Activated gamma-delta T cell (primary cell): ENCODE measurements at places on chromosomes 5 and 9.

DNA sequence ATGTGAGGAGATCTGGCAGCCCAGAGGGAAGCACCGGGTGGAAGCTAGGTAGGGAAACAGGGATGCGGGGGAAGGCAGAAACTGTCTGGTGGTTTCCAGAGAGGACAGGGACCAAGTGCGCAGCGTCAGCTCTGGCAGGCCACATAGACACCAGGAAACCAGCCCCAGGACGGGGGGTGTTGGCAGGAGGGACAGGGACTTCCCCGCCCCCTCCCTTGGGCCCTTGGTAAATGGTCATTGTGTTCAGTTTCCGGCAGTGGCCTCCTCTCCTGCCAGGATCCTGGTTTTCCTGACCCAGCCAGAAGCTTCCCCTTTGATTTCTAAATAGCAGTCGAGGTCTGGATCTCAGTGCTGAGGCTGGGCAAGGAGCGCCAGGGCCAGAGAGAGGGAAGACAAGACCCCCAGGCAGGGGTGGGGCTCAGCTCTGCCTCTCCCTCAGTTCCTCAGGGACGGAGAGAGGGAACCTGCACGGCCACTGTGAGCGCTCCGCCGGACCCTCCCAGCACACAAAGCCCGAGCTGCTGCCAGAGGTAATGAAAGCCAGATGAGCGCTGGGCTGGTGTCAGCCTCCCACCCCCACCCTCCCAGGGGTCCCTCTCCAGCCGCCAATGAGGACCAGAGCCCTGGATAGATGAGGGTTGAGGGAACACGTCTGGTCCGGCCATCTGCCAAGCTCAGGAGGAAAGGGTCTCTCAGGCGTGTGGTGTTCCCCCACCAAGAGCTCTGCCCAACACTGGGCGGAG lies 1.8 kb downstream of the RALGDS start:
- DNase-seq = no peak

DNA sequence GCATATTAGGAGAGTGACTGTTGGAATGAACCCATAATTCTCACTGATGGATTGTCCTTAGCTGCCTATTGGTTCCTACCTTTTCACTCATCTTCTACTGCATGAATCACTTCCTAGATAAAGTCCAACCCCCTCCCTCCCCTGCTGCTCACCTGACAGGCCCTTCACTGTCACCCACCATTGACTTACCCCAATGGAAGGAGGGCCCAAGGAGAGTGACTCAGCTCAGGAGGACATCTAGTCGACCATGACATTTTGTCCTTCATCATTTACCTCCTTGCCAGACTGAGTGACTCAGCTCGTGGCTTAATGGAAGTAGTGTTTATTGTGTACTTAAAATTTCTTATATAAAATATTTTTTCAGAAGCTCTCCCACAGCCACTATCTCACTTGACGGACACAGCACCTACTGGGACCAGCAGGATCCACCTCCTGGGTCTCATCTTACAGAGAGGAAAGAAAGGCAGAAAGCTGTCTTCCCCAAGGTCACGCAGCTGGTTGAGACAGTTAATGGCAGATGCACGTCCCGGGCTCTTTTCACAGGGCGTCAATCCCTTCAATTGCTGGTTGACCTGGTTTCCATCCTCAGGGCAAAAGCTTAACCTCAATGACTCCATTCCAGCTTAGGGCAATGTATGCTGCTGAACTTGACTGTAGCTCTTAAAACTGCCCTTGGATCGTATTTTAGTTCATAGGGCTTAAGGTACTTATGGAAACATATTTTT lies 142.3 kb downstream of the MARCHF11 start:
- no peak for DNase-seq

DNA sequence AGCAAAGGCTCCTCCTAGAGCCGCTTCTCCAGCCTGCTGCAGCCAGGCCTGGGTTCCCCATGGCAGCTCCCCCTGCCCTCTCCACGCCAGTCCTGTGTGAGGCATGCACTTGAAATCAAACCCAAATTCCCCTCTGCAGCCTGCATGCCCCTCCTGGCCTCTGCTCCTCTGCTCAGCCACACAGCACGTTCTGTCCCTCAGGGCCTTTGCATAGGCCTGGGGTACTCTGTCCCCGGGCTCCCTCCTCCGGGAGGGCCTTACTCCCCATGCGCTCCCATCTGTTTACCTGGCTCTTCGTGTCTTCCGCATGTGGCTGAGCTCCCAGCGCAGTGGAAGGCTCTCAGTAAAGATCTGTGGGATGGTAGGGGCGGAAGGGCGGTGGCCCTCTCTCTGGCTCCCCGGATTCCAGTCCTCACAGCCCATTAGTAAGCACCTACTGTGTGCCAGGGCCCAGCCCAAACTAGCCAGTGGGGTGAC lies 203.5 kb upstream of the IER5L start:
- DNase-seq = no peak

GRCh38 chr5:65185468-65185867 lies 296.3 kb downstream of the ADAMTS6 start:
- no peak for DNase-seq

DNA sequence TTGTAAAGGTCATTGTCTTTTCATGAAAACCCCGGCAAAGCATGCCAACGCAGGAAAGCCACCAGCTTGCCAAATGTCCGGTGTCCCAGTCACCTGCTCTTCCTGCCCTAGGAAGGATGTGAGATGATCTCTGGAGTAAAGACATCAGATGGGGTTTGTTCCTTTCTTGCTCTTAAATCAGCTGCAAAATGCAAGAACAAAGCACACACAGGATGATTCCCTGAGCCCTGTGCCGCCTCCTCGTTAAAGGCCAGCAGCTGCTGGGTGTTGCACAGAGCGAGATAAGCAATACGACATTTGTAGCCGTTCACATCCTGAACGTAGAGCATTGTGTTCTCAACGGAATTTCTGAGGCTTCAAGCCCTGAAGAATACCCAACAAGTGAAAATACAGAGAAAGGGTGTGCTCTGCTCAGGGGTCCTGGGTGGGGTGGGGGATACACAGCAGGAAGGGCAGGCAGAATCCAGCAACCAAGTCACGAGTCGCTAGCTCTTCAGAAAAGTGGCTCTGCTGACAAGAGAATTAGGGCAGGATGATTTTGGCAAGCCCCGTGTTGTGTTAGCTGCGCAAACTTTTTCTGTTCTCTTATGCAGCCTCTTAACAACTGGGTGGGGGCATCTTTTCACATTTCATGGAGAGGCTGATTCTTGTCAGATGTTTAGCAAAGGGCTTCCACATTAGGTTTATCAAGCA lies 229.2 kb upstream of the MAP3K1 start:
- DNase-seq = no peak

DNA sequence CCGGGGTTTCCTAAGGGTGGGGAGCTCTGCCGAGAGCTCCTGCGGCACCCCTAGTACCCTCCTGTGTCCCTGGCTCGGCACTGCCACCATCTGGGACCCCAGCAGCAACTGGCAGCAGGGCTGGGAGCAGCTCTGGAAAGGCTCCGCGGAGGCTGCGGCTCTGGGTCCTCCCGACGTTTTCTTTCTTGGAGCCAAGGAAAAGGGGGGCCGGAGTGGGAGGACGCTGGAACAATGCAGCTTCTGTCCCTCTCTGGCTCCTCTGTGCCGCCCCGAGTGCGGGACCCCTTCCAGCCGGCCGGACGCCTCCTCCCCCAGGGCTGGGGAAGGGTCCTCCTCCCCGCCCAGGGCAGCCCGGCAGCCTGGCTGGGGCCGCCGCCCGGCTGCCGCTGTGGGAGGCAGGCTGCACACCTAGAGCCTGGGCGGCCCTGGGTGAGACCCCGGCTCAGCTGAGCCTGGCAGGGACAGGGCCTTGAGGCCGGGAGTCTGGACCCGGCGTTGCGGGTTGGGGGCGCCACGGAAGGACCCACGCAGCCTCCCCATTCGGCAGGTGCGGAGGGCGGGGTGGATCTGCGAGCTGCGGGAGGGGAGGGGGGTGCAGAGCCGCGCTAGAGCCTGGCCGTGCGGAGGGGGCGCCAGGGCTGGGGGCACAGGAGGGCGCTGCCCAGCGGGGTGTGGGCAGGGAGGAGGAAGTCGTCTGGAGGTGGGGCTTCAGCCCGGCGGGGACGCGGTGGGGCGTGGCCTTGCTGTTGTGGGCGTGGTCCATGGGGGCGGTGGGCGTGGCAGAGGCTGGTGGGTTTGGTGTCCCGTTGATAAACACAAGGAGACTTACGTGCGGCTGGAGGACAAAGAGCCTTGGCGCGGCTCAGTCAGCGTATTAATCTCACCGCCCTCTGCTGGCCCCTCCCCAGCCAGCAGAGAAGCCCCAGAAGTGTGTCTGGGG lies 15.1 kb downstream of the GPSM1 start:
- no peak for DNase-seq

- no peak for DNase-seq
These were observed 284.8 kb downstream of the CTNND2 start for GRCh38 chr5:11619339-11620024.

GRCh38 chr5:97458851-97459250 lies 275.8 kb upstream of the RIOK2 start:
- DNase-seq = no peak

DNA sequence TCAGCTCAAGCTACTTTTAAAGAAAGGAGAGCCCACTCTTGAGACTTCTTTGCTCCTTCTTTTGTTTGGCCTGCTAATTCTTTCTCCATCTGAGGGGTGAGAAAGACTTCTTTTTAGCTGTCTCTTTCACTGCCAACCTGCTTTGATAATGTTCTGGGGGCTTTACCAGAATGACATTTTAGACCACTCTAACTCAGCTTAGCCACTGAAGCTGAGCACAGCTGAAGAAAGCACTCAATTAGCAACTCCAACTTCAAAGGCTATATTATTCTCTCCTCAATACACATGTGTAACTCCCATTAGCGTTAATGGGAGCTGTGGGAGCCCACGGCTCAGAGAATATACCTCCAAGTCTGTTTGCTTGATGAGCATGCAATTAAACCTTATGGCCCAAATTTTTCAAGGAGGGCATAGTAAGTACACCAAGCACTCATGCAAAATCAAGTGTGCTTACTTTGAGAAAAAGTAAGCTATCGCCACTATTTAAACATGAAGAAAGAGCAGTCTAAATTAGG lies 815.4 kb upstream of the DMAC1 start:
- no peak for DNase-seq

DNA sequence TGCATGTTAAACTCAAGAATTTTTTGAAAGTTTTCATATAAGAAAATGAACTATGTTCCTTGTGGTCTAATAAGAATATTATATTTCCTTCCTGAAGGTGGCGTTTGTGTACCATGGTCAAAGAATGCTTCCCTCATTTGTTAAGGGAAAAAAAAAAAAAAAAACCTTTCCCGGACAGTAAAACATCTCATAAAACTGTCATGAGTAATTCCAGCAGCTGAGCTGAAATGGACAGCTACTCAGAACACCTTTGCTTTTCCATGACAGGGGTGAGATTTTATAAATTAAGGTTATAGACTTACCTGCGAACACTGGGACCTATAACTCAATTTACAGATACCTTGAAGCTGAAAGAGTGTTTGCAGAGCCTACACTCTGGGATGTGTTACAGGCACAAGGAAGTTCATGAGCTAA lies 113.2 kb upstream of the RANBP3L start:
- DNase-seq = no peak

DNA sequence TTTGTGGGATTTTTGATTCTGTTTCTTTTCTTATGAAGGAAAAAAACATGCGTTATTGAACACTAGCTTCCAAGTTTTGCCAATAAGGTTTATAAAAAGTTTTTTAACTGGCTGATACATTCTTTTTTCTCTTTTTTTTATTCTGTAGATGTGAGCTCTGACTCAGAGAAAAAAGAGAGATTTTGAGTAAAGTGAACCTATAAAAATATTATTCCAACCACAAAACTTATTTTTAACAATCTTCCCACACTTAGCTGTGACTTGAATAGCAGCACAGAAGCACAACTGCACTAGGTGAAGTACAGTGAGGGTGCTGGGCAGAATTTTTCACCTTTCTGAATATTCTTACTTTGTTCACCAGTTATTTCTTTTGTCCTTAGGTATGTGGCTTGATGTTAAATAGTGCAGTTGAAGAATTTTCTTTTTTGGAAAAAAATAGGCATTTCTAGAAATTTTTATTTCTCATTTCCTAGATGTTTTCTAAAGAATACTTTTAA lies 41.6 kb downstream of the CHSY3 start:
- no peak for DNase-seq

DNA sequence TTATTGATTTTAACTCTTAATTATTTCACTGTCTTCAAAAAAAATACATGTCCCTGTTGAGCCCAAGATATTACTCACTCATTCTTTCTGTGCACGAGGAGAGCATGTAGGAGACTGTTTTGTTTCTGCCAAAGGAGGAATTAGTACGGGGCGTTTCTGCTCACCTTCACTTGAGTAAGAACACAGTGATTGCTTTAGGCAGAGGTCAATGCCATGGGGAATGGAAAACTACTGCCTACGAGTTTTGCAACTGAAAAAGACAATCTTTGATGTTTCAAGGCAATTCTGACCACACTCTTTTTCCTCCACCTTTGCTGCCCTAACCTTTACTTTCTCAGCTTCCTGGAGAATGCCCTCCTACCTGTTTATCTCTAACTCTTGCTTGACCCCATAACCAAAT lies 109.4 kb downstream of the CCDC192 start:
- no peak for DNase-seq

GRCh38 chr5:125633523-125633922 lies 789.7 kb upstream of the GRAMD2B start:
- no peak for DNase-seq

- no peak for DNase-seq
These were observed 379.3 kb downstream of the PLK2 start for GRCh38 chr5:58080573-58080972.

DNA sequence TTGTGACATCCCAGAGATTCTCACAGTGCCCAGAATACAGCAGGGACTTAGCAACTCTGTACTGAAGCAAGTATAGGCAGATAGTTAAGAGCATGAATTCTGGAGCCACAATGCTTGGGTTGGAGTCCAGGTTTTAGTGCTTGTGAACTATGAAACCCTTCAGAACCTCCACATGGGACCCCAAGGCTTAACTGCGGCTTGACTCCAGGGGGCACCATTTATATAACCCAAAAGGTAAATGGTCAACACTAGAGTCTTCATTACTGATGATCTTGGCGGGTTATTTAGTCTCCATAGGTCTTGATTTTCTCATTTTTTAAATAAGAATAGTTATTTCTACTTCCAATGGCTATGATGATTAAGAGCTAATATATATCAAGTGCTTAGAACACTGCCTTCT lies 390.3 kb downstream of the TAF11L14 start:
- DNase-seq = no peak

- DNase-seq = no peak
These were observed 2.6 kb upstream of the SMC5 start for GRCh38 chr9:70256123-70256551.

- no peak for DNase-seq
These were observed 35.5 kb downstream of the GADD45G start for GRCh38 chr9:89640361-89640760.
